ENCODE measurements at places on chromosomes 13 and 19.
A peak's percentile ranks its signal among the peaks of the same experiment; 100 is the strongest.

DNA sequence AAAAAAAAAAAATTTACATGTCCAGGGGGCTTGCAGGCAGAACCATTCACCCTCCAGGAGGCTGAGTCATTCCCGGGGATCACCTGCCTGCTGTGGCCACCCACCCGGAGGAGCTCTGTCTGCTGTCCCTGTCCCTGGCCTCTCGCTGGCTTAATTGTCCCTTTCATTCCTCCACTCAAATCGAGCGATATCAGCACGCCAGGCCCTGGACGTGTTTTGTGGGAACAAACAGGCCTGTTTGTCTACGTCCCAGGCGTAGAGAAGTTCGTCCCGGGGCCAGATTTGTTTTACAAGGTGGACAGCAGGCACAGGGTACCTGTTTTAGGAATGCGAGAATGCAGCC, 21.2 kb downstream of the SULT2B1 start:
- no peak for DNase-seq

DNA sequence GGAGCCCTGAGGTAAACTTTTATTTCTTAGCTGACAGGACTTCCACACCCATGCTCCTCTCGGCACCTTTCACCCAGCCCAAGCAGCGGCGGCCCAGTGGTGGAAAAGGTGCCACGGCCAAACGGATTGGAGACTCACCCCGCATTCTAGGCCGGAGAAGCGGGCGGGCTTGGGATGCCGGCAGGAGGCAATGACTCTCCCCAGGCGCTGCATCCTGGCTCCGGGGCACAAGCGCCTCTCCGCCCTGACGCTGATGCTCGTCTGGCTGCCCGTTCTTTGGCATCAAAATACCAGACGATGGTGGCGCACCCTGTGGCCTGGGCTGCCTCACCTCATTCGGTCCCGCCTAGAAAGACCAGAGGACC, 6.7 kb upstream of the ZNF606 start:
- DNase-seq: no peak

GRCh38 chr13:50995854-50996253, 86.3 kb downstream of the RNASEH2B start:
- DNase-seq: no peak

- DNase-seq: no peak
These were observed at the start of gene SCGB2B2 for GRCh38 chr19:34676697-34677385. TSS of gene SCGB2B2 (minus strand) at chr19:34677159. CDS start at chr19:34594563, 82,596 bp downstream.

GRCh38 chr13:23680845-23681669, 110.8 kb downstream of the TNFRSF19 start:
- peak; percentile 29 for DNase-seq
